Stimulated activated CD8-positive, alpha-beta memory T cell treated with anti-CD3 and anti-CD28 coated beads, Interleukin-4, amount 100 ng/mL, for 1 hour (primary cell): ENCODE measurements at places on chromosomes 6 and 20.

DNA sequence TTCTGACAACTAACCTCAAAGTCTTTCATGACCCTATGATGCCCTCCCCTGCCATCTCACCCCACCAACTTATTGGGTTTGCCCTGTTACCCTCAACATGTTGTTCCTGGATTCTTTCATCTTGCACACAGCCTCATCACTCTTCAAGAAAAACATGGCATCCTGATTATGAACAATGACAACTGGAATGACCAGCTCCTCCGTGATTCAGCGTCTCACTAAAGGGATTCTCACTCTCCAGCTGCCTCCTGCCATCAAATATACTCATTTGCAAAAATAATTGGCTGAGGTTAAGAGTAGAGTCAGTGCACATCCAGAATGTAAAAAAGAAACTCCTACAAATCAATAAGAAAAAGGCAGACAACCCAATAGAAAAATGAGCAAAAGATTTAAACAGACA lies 59.7 kb upstream of the MDGA1 start:
- DNase-seq, result no peak

GRCh38 chr6:154039231-154039842 lies at the start of gene OPRM1:
OPRM1 (plus strand) TSS chr6:154039240; CDS start chr6:154039545, 305 bp downstream.
- DNase-seq, result no peak

DNA sequence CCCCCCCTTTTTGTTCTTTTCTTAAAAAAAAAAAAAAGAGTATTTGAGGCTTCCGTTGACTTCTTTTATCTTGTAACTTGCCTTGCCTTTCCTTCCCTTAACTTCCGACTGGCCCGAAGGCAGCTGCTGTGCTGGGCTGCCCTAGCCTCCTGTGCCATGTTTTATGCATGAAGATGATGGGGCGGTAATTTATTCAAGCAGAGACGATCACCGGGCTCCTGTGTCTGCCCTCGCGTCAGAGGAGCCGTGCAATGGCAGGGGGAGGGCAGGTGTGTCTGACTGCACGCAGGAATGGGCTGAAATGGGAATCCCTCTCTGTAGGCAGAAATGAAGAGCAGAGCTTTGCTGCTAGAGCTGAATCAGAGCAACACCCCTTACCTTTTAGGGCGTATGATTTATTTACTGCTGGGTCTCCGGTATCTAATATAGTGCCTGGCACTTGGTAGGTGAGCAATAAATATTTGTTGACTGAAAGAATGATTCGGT lies 106.3 kb upstream of the RIPOR2 start:
- no peak for DNase-seq

DNA sequence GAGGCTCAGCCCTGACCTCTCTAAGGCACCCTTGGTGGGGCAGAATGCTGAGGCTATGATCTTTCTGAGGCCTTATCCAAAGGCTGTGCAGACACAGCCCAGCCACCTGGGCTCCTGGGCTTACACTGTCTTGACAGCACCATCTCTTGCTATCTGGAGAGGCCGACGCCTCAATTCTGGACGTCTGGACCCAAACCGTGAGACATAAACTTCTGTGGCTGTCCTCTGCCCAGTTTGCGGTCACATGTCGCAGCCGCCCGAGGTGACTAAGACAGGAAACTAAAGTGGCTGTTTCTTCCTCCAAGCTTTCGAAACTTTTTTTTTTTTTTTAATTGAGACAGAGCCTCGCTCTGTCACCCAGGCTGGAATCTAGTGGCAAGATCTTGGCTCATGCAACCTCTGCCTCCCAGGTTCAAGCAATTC lies 49.3 kb downstream of the PRR18 start:
- no peak for DNase-seq

GRCh38 chr6:41080621-41081020 lies 7.8 kb downstream of the NFYA start:
- no peak for DNase-seq

DNA sequence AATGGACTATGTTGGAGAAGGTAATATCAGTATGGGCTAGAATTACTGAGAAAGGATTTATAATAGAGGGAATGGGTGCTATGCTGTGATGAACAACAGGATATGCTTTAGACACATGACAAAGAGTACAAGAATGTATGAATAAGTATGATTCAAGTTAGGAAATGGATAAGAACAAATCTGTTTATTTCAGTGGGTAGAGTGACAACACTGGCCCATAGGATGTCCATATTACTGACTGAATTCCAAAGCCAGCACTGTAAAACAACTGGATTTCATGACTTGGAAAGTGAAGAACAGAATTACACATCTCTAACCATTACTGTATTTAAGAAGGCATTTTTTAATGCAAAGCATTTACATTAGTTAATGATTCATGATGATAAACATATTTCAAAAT lies 35.9 kb downstream of the EPM2A start:
- DNase-seq, result no peak

- DNase-seq, result no peak
Observed at GRCh38 chr6:41757271-41757670, 10.1 kb upstream of the PGC start.

DNA sequence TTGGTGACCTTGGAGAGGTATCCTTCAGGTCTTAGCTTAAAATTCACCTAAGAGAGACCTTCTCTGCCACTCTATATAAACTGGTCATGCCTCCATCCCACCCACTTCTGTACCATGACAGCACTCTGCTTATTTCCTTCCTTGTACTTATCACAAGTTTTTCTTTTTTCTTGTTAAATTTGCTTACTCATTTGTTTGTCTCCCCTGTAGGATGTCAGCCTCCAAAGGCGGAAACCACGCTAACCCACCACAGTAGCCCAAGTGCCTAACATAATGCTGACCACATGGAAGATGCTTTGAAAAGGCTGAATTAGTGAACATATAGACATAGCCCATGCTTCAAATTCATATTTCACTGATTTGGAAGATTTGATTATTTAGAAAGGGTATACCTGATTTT lies 5.4 kb downstream of the BMP6 start:
- no peak for DNase-seq

- DNase-seq, result no peak
Observed at GRCh38 chr6:28137505-28137981, 4.1 kb upstream of the ZKSCAN8 start.

DNA sequence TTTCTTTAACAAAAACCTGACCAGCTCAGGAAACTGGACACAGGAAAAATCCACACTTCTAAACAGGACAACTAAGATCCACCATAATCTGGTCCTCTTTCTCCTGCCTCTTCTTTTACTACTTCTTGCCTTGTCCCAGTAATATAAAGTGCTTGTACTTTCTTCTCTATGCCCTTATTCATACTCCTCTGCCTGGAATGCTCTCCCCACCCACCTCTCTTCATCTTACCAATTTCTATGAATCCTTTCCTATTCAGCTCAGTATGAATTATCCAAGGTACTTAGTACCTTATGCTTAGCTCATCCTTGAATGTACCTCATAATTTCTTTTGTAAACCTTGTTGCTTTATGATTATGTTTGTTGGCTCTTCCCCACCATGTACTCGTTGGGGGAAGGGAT lies 159.4 kb downstream of the CDK19 start:
- DNase-seq, result no peak

- DNase-seq, result no peak
Observed at GRCh38 chr6:152394303-152394702, 242.9 kb downstream of the SYNE1 start.

DNA sequence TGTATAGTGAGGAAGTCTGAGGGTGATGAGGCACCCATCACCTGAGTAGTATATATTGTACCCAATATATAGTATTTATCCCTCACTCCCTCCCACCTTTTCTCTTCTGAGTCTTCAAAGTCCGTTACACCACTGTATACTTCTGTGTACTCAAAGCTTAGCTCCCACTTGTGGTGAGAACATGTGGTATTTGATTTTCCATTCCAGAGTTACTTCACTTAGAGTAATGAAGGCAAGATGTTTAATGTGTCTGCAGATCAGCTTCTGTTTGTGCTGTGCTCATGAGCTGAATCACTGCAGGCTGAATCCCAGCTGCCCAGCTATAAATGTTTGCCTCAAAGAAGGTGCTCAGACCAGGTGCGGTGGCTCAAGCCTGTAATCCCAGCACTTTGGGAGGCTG lies 139.3 kb upstream of the FOXA2 start:
- no peak for DNase-seq
